ENCODE measurements at places on chromosomes 2 and 18. TPM values are rescaled to one million over a fixed set of nuclear protein-coding genes. Genes with fewer than 3 reads are reported as not detected.

Gene ZNF892
- total RNA-seq, result 2.3 TPM

Gene ASAP2
- 18.6 TPM for total RNA-seq

Gene PER2
- 2.6 TPM for total RNA-seq

Gene ADD2
- total RNA-seq, result 0.35 TPM

Gene KANSL3
- total RNA-seq, result 27.6 TPM

Gene KCNF1
- total RNA-seq, result not detected

Gene NPPC
- not detected for total RNA-seq

Gene ATP6V1B1
- 0.94 TPM for total RNA-seq

Gene TMEM17
- total RNA-seq, result 1.4 TPM

Gene NMS
- total RNA-seq, result not detected

Gene PAX8
- not detected for total RNA-seq

Gene CNTNAP5
- total RNA-seq, result not detected

Gene ACOXL
- total RNA-seq, result not detected

Gene SERPINE2
- 937 TPM for total RNA-seq

Gene RGPD3
- total RNA-seq, result under 0.01 TPM
